Vein endothelial cell (primary cell): ENCODE measurements at places on chromosomes 3 and 15. TPM values are rescaled to one million over a fixed set of nuclear protein-coding genes. Genes with fewer than 3 reads are reported as not detected.

The CELF6 gene
- under 0.01 and 0.10 TPM in 2 replicates for total RNA-seq

The GRAMD2A gene
- 0.33 TPM in 1 of 2 replicates, not detected in the other for total RNA-seq

The SYNPR gene
- total RNA-seq = not detected in 2 replicates

The CYP11A1 gene
- 0.10 TPM in 1 of 2 replicates, not detected in the other for total RNA-seq

The ARL14 gene
- 0.29 TPM in 1 of 2 replicates, not detected in the other for total RNA-seq

The TMOD3 gene
- 79.0 and 80.4 TPM in 2 replicates for total RNA-seq

The SPATA12 gene
- 0.33 and 0.48 TPM in 2 replicates for total RNA-seq

The DZIP1L gene
- 3.9 and 8.0 TPM in 2 replicates for total RNA-seq

The NEK10 gene
- total RNA-seq = 2.3 and 11.6 TPM in 2 replicates

The GRM2 gene
- total RNA-seq = 0.10 TPM in 1 of 2 replicates, not detected in the other

The DUOXA1 gene
- total RNA-seq = not detected in 2 replicates

The EXD1 gene
- not detected in 2 replicates for total RNA-seq

The ERC2 gene
- 1.9 and 2.3 TPM in 2 replicates for total RNA-seq

The AHSG gene
- not detected in 2 replicates for total RNA-seq

The P2RY14 gene
- not detected in 2 replicates for total RNA-seq
